ENCODE measurements at places on chromosomes 7 and 10.

GRCh38 chr7:22447762-22448161 is 52.2 kb downstream of the STEAP1B start:
- no peak for DNase-seq

- no peak for DNase-seq
Observed at GRCh38 chr7:11294965-11295364, 321.3 kb downstream of the PHF14 start.

GRCh38 chr10:72323771-72324191 is 30.9 kb downstream of the DNAJB12 start:
- DNase-seq = no peak

DNA sequence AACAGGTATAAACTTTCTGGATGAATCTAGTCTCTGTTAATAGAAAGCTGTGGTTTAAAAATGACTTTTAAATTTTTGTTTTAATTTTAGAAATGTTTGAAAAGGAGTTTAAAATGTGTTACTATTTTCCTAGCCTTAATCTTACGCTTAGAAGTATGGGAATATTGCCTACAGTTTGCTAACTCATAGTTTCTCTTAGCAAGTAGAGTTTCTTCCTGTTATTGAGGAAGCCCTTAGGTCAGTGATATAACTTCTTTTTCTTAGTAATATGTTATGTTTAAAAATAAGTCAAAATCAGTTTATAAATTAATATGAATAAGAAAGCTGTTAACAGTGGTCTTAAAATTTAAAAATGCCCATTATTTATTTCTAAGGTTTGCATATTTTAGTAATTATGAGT is 3.1 kb downstream of the STARD3NL start:
- no peak for DNase-seq

GRCh38 chr7:91681718-91682117 is 198.8 kb downstream of the MTERF1 start:
- DNase-seq = no peak

DNA sequence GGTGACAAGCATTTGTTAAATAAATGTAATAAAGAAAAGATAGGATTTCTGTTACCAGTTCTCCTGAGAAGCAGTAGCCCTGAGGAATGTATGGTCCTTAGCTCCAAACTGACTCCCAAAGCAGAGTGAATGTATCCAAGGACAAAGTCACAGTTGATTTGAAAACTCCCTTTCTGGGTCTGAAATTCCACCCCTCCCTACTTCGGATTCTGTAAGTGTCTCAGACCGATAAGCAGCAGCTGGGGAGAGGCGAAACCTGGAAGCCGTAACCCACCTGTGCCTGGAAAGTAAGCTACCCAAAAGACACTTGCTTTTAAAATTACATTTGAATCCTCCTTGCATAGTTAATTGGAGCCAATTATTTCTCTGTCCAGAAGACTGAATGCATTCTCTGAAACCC is 122.9 kb upstream of the FRMD4A start:
- DNase-seq = no peak

DNA sequence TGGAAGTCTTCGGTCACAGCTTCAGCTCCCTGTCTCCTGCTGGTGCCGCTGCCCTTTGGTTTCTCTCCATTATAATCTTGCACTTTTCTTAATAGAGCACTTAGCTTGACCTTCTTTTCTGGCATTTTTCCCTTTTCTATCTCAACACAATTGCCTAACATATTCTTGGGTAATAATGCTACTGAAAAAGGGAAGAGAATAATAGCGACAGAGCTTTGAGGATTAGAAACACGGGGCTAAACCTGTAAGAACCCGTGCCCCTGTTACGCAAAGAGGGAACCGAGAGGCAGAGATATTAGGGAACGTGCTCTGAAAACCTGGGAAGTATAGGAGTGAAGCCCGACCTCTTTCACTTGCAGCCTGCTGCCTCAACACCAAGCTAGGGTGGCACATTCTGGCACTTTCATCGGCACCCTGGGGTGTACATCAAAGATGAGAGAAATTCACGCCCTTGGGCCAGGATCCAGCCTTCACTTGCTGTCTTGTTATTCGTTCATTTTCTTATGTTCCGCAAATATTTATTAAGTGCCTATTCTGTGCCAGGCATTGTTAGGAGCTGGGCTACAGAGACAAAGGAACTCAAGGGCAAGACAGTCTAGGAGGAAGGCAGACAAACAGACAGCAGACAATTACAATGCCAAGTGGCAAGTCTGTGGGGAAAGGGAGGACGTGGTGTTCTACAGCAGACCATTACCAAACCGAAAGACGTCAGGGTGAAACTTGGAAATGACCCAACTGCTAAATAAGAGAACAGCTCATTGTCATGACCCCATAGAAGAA is 33.0 kb upstream of the GALNTL5 start:
- peak; percentile 44 for DNase-seq

GRCh38 chr10:80451132-80451531 is 3.0 kb upstream of the TSPAN14 start:
- DNase-seq = no peak

DNA sequence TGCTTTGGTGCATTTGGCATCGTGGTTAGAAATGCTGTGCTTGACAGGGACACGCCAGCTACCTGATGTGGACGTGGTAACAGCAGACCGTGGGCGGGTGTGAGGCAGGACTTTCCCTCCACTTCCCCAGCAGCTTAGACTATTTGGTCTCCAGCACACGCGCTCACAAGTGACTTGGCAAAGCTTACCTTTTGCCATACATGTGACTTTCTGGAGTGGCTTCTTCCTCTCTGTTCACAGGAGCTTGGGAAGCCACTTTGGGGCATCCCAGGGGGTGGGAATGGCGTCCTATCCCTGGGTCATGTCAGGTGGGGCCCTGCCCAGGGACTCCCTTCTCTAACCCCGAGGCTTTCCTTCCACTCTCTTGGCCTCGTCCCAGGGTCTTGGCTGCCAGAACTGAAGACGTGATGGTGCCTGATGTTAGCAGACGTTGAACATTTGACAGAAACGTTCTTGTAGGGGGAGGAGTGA is 228.7 kb upstream of the KLF6 start:
- peak; percentile 24 for DNase-seq

DNA sequence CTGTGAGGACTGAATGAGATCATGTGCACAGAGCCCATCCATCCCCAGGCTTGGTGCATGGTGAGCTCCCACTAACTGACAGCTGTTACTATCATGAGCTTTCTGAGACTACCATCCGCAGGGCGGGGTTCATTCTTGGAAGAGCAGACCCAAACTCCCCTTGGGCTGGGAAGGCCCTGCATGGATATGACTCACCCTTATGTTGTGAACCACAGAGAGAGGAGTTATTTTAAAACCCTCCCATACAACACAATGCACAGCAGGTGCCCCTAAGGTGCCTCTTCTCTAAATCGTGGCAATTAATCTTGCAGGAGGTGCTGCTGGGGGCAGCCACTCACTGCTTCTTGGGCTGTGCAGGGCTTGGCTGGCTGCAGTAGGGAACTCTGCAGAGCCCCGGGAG is 219.1 kb downstream of the GFRA1 start:
- no peak for DNase-seq

DNA sequence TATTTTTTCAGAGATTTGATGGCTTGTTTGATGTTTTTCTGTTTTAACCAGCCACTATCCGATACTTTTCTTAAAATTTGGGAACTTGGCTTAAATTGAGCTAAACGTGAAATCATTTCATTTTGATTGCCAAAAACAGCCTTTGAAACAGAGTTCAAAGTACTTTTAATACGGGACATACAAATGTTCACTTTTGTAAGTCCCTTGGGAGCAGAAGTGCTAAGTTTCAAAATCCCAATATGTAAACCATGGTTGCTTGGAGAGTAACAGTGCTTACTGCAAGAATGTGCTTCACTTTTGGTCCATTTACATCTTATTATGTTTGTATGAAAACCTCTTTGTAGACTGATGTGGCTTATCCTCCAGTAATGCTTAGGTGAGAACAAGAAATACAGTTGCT is 10.9 kb downstream of the PNPLA8 start:
- no peak for DNase-seq

DNA sequence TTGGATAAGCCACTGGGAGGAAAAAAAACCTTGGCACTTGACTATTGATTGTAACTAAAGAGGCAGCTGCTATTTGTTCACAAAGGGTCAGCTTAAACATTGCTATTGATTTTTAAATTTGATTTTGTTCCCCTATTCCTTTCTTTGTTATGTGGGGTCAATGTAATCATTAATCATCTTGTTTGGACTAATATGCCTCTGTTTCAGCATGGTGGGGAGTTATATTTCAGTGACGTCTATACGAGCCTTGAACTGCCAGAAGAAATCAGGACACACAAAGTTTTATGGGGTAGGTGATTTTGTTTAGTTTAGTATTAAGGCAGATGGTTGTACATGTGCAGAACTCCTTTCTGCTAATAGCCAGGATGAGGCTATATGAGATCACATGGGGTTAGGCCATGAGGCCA is 7.5 kb downstream of the AS3MT start:
- DNase-seq = no peak

Data from CD4-positive, alpha-beta T cell treated with Interferon alpha-2 for 1 hour (primary cell).